Lower leg skin (tissue), 4 donors: ENCODE measurements at places on chromosomes 5 and 9. TPM values are rescaled to one million over a fixed set of nuclear protein-coding genes. Genes with fewer than 3 reads are reported as not detected.
A peak's percentile ranks its signal among the peaks of the same experiment; 100 is the strongest.

DNA sequence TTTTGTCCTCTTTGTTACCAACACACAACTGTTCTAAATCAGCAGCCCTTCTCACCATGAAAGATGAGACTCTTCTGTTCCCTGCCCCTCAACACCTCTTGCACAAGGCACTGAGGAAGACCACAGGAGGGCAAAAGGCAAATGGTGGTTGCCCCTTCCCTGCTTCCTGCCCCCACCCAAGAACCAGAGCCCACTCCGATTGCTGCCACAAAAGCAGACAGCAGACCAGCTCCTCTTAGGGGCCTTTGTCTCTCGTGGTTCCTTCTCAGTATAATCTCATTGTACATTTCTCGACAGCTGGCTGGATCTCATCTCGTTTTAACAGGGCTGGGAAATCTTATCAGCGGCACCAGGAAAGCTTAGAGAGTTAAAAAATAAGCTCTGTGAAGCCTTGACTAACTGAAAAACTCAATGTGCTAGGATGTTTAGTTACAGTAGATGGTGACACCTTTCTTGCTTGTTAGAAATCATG, 1.1 kb downstream of the MVB12B start:
- DNase-seq = no peak

Gene PCDHB13
- total RNA-seq = 9.0 TPM

Gene LCN6
- not detected for total RNA-seq

DNA sequence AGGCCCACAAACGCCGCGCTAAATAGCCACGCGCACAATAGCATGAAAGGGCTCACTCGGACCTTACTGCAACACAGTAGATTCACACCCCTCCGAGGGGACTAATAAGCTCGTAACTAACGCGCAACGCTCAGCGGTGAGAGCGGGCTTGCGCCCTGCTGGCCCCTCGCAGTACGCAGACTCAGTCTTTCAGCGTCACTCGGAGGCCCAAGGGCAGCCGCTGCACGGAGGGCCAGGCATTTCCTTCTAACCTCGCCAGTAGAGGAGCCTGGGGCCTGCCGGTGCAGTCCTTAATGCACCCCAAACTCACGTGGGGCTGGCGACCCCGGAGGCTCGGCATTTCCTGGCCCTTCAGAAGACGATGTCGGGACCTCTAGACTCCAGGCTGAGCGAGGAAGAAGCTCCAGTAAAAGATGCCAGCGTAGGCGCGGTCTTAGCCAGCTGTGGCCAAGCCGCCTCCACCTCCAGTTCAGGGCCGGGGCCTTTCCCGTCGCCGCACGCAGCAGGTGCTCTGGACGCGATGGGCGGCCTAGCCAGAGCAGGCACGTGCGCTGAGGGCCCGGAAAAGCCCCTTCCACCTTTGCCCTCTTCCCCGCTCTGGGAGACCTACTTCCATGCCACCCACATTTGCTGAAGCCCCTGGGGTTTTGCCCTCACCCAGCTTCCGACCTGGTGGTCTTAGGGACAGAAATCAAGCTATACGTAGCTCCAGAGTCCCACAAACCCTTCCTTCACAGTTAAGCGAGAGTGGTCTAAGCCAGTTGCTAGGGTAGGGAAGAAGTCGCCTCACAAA, 38.3 kb upstream of the TIFAB start:
- no peak for DNase-seq

GRCh38 chr9:126822873-126823272, 18.0 kb downstream of the ZBTB43 start:
- DNase-seq = no peak

Gene BHMT
- not detected for total RNA-seq

Gene TPM2
- total RNA-seq = 65.4 TPM

Gene TPPP
- total RNA-seq = 17.3 TPM

DNA sequence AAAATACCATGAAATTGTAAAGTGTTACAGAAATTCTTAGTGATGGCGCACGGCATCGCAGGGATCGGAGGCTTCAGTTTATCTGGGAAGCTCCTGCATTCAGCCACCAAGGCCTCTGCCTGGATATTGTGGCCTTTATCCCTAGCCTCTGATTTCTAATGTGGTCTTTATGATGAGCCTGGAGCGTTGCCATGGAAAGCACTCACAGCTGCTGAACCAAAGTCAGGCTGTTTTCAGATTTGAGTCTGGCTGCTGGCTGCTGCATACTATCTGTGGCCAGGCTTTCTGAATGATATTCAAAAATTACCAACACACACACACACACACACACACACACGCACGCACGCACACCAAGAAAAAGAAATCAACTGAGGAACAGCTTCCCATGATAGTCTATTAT, 101.1 kb upstream of the ZNF366 start:
- no peak for DNase-seq

- DNase-seq = no peak
These were observed 196.2 kb upstream of the TUT7 start for GRCh38 chr9:86550401-86550800.

DNA sequence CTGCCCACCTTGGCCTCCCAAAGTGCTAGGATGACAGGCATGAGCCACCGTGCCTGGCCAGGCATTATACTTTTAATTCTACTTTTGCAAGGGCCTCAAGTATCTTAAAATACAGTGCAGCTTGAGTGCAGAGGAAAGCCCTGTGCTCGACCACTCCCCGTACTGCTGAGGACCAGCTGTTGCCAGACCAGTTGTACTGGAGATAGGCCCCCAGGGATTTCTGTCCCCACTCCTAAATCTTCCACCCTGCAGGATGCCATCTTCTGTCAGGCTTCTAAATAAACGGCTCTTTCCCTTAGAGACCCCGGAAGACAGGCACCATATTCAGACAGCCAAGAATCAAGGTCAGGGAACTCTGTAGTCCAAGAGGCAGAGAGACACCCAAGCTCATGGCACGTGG, 16.6 kb upstream of the PSMD5 start:
- peak; percentile 37 for DNase-seq

Gene OR2Y1
- not detected for total RNA-seq

DNA sequence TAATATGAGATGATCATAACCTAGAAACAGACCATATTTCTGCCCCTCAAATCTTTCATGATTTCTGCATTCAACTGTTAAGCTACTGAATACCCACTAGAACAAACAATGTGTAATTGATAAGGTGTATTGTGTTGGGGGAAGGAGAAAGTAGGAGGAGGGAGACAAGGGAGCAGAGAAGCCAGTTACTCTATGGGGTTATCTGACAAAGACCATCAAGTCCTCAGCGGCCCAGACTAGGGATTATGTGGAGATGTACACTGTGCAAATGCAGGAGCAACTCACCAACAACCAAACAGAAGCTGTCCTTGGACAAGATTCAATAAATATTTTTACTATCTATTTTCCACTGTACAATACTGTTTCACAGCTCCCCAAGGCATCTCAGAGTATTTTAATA, 2.7 kb downstream of the NRG2 start:
- no peak for DNase-seq

Gene CDX1
- total RNA-seq = not detected

DNA sequence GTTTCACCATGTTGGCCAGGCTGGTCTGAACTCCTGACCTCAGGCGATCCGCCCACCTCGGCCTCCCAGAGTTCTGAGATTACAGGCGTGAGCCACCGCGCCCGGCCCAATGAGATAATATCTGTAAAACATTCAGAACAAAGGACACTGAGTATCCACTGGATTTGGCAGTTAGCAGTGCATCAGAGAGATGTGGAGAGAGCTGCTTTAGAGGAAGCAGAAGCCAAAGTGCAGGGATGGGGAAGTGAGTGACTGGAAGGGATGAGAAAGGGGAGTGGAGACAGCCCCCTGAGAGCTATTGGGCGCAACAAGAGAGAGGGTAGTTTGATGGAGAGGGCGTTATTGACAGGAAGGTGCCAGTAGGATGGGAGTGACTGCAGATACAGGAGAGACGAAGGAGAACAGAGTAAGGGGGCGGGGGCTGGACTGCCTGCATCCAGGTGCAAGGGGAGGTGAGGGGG, 157.5 kb upstream of the SHB start:
- no peak for DNase-seq

Gene C9
- not detected for total RNA-seq

DNA sequence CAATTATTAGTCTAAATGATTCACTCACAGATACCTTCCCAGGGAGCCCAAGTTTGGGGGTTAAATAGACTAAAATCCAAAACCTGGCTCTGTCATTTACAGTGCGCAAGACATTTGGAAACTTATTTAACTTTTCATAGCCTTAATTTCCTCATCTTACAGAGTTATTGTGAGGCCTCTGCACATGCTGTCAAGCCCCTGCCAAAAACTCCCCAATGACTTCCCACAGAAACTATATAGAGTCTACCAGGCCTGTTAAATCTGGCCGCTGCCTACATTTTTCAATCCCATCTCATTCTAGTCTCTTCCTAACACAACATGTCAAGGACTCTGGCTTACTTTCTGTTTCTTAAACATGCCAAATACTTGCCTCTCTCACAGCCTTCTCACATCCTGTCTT, 412.5 kb downstream of the ELAVL2 start:
- no peak for DNase-seq

Gene CDO1
- total RNA-seq = 10.4 TPM

- DNase-seq = no peak
These were observed 122.9 kb upstream of the TAF11L2 start for GRCh38 chr5:17374973-17375742.

- DNase-seq = no peak
These were observed 75.4 kb upstream of the CNTLN start for GRCh38 chr9:17059465-17059864.

DNA sequence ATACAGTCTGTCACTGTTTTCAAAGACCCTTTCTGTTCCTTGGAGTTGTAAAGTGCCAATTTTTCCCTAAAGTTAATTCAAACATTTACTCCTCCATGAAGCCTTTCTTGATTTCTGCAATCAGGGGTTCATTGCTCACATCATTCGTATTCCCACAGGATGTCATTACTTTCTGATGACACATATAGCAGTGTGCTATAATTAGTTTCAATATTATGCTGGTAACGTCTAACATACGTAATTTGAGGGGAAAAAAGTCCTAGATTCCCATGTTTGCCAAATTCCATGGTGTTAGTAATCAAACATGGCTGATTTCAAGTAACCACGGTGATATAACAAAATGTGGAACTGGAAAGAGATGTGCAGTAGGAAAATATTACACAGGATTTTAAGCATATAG, 468.2 kb upstream of the MEF2C start:
- DNase-seq = no peak

GRCh38 chr9:121284733-121285451, 16.9 kb downstream of the GSN start:
- peak; percentile 71 for DNase-seq

GRCh38 chr5:125696762-125697161, 726.4 kb upstream of the GRAMD2B start:
- peak; percentile 45 for DNase-seq

Gene FRMD3
- 2.2 TPM for total RNA-seq

GRCh38 chr5:74370168-74370567, 270.4 kb downstream of the ENC1 start:
- peak; percentile 67 for DNase-seq

DNA sequence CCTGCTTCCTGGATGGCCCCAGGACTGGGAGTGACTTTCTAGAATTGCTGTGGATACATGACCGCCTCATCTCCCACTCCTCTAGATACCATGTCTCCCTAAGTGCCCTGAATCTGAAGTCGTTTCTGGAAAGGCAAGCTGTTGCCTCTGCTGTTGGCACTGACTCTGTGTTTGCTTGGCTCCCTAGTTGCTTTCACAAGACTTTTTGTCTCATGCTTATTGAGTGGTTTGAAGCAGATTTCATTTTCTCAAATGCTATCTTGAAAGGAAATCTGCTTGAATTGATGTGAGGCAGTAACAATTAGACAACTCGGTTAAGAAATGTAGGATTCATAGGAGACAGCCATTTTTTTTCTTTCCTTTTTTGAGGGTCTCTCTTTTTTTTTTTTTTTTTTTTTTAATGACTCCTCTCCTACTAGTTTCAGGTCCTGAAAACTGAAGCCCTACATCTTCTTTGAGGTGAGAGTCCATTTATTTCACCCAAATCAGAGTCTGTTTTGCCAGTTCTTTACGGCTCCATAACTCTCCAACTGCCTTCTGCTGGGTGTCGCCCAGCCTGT, 65.9 kb downstream of the PRDM6 start:
- no peak for DNase-seq

DNA sequence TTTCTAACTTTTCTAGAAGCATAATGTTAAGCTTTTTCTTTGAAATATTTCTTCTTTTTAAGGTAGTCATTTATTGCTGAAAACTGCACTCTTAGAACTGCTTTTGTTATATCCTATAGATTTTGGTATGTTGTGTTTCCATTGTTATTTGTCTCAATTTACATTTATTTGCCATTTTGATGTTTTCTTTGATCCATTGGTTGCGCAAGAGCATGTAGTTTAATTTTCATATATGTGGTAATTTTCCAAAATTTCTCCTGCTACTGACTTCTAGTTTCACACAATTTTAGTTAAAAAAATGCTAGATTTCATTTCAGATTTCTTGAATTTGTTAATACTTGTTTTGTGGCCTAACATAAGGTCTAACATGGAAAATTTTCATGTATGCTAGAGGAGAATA, 1029.3 kb upstream of the TYRP1 start:
- no peak for DNase-seq

DNA sequence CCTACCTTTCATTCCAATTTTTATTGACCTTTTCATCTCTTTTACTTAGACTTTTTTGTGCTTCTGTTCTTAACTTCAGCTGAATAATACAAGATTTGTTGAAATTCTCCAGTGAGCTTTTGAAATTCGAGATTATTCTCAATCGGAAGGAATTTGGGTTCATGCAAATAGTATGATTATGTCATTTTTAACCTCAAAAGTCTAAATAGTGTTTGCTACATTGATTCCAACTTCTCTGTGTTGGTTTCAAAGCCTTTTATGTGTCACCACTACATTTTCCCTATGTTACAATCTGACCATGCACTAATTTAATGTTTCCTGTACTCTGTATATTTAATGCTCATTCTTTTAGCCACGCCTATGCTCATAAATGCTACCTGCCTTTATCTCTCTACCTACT, 44.1 kb downstream of the VPS13A start:
- DNase-seq = no peak

DNA sequence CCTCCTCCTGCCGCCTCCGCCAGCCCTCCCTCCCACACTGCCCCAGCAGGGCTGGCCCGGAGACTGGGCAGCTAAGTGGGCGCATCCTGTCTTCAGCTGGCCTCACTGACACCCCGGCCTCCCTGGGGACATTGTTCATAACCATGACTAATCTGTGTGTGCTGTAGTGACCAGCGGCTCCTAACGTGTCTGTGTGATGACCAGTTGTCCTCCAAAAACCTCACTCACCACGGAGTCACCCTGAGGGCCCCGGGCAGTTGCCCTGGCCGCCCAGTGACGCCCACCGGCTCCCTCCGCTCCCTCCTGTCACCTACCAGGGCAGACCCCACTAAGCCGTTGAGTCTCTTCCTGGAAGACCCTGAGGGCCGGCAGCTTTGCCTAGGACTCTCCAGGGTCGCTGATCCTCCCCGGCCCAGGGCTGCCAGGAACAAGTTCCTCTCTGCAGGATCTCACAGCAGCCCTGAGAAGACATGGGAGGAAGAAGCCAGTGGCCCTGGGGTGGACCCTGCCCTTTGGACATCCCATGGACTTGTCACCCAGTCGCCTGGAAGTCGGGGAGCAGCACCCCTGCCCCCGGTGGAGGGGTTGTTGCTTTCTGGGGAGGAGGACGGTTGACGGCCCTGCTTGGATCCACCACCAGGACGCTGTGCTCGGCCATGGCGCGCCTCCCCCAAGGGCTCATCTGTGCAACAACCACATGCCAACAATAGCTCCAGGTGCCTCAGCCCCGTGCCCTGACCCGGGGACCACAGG, 110.2 kb upstream of the LMX1B start:
- no peak for DNase-seq

GRCh38 chr9:75892216-75892911, 1.9 kb downstream of the PCSK5 start:
- DNase-seq = peak; percentile 86

Gene ADAMTS16
- 0.55 TPM for total RNA-seq

- DNase-seq = no peak
These were observed 60.6 kb upstream of the GALNT10 start for GRCh38 chr5:154129921-154130320.

- DNase-seq = no peak
These were observed 217.7 kb downstream of the DEPDC1B start for GRCh38 chr5:60482301-60482700.
